Midbrain (tissue), 1 donor: ENCODE measurements at places on chromosomes 13 and 19.
A peak's percentile ranks its signal among the peaks of the same experiment; 100 is the strongest.

- DNase-seq = no peak
These were observed 17.2 kb downstream of the KCNC3 start for GRCh38 chr19:50311723-50312635.

GRCh38 chr19:13053761-13054625 is 48.7 kb downstream of the LYL1 start:
- no peak for DNase-seq

DNA sequence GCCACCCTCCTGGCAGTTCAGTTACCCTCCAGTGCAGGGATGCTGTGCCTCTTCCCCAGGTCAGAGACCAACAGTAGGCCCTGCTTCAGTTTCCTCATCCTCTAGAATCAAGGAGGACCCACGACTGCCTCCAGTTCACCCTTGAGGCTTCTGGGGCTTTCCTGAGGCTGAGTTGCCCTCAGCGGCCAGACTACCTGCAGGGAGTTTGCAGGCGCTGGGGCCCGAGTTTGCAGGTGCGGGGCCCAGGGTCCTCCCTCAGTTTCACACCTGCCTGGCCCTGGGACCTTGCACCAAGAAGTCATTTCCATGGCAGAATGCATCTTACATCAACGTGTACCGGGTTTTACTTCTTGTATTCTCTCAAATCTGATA is 38.9 kb upstream of the C19orf12 start:
- DNase-seq = no peak

DNA sequence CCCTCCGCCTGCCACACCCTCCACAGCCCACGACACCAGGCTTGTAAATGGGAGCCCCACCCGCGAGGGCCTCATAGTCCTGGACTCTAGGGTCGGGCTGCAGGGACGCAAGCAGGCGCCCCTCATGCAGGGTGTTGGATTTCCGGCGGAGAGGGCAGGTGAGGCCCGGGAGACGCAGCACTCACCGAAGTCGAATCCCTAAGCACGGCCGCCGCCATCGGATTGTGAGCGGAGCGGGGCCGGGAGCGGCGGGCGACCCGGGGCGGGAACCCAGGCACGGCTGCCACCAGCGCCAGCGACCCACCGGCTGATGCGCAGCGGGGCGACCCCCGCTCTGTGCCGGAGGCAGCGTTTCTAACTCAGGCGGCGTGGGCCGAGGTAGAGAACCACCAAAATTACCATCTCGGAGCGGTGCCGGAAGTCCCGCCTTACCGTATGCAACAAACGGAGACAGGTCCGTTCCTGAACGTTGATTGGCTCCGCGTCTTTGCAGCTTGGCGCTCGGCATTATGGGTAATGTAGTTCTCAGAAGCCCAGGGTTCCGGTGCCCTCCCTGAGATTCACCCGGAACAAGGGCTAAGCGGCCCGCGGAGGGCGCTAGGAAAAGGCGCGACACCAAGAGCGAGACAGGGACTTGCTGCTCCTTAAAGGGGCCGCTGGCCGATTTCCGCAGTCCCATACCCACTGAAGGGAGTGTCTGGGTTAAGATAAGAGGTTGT is at the start of gene ZNF416:
Gene ZNF416 (minus strand): TSS at position 425 of the 719 bp plus-strand sequence. CDS start 207 bp downstream, at position 218.
- peak; percentile 99 for DNase-seq

DNA sequence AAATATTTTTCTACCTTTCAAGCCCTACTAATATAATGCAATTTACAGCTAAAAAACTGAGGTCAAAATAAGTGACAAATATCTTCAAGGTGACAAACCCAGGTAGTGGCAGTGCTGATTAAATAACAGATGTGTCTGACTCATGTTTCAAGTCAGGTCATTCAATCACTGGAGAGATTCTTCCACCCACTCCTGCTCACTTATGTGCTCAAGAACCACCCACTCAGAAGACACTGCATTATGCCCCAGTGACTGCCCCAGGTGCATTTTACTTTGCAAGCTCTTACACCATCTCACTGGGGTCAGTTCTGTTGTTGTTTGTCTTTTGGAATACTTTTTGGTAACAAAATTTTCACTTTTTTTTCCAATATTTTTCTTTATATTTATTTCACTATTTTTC is 2.2 kb downstream of the ZNF100 start:
- DNase-seq = no peak

DNA sequence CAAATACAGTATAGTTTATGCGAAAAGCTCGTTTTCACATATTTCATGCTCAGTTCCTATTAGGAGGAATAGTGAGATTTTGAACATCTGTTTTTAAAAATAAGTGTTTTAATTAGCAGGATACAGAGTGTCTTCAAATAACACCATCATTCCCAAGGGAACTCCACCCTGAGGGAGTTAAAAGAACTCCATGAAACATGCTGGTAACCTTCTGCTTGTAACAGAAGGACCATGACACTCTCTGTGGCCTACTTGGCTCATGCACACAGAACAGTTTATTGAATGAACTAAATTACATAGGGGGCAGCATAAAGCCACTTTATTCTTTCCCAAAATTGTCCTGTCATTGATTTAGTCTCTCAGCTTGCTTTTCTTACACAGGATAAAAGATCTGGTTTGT is 809.5 kb upstream of the SLITRK6 start:
- DNase-seq = no peak

- DNase-seq = no peak
These were observed 194.2 kb downstream of the RGCC start for GRCh38 chr13:41651413-41652058.

GRCh38 chr13:110574161-110574560 is 12.6 kb upstream of the RAB20 start:
- DNase-seq = no peak

DNA sequence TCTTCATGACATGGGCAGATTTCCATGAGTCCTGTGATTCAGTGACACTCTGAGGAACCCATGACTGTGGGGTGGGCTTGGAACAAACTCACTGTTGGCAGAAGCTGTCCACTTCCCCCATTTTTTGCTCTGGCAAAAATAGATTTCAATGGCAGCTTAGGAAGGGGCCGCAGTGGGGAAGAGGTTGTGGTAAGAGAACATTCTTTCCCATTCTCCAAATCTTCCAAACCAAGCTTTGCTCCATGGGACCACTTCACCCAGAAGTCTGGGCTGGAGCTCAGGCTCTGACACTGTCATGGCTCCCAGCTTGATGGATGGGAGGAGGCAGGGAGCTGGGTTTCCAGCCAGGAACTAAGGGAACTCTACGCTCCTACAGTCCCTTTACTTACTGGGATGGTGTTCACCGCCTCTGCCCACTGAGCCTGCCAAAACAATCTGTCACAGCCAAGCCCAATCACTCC is 24.9 kb upstream of the MEDAG start:
- DNase-seq = no peak

DNA sequence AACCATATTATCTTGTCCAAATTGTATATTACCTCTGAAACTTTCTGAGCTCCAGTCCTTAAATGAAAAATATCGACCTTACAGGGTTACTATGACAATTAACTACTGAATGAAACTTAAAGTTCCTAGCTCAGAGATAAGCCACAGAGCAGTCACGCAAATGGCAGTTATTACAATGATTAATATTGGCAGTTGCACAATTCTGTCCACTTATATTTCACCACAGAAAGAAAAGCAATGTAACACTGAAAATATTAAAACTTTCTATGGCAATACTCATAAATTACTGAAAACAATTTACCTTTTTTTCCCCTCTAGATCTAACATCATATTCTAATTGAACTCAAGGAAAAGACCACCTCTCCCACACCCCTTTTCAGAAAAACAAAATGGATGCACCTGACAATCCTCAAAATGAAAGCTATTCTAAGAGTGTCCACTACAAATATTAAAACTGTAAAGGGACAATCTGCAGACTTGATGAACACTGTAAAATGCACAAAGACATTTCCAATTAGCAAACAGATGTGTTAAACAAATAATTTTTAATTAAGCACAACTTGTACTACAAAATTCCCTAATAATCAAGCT is 14.6 kb downstream of the LNX2 start:
- DNase-seq = no peak

DNA sequence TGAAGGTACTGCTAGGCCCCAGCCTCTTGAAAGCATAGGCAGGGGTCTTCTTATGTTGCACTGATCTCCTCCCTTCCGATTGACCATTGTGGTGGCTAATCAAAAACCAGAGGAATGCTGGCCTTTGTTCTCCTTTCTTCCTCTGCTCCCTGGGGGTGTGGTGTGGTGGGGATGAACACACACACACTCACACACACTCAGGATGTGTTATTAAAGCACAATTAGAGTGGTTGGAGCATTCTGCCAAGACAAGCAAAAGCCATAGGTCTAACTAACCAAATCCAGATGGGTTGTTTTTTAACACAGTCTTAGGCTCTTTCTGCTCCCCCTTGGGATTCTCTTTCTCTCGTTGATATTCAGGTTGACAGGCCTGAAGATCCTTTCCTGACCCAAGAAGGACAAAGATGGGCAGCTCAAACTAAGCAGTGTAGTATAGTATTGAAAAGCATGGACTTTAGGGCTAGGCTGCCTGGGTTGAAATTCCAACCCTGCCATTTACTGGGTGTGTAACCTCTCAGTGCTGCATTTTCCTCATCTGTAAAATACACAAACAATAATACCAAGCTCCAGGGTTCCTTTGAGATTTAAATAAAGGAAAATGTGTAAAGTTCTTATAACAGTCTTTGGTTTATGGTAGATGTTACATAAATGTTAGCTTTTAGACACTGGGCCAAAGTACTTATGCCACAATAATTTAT is 25.5 kb upstream of the DGKH start:
- DNase-seq = no peak

GRCh38 chr19:6215701-6216235 is 64.0 kb downstream of the MLLT1 start:
- DNase-seq = no peak

GRCh38 chr13:47875201-47875600 is 125.9 kb downstream of the SUCLA2 start:
- DNase-seq = no peak

GRCh38 chr13:26678796-26679195 is 81.8 kb downstream of the GPR12 start:
- no peak for DNase-seq

DNA sequence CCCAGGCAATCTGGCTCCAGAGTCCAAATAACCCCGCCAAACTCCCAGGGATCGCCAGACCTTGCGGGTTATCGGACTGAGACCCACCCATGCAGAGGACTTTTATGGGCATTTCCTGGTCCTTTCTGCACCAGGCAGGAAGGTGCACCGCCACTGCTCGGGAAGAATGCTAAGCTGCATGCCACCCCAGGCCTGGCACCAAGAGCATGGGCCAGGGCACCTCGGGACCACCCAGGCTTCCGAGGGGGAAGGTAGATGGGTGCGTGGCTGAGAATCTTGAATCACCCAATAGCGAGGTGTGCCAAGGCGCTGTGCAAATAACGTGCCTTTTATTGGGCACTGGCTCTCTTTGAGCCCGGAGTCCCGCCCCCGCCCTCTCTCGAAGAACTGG is 422 bp upstream of the ZNF575 start:
- peak; percentile 70 for DNase-seq

DNA sequence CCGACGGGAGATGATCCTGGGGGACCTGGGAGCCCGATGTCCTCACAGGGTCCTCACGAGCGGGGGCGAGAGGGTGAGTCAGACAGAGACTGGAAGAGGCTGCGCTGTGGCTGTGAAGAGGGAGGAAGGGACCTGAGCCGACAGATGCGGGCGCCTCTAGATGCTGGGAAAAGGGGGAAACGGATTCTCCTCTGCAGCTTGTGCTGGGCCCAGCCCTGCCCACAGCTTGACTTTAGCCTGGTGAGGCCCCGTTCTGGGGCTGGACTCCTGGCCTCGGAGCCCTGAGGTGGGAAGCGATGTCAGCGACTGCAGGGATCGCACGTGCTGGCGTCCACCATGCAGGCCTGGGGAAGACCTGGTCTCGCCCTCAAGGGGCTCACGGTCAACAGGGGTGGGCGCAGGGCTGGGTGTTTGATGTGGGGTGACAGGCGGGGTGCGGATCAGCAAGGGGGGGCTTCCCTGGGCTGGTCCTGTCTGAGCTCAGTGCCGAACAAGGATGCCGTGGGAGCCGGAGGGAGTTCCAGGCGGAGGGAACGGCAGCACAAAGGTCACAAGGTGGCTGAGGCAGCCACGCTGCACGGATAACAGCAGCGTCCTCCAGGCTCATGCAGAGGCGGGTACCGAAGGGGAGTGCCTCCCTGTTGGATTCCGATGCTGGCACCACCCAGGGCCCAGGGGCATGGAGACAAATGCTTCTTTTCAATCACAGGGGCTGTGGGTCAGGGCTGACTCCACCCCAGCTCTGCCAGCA is 31.8 kb downstream of the PIP5K1C start:
- DNase-seq = no peak

DNA sequence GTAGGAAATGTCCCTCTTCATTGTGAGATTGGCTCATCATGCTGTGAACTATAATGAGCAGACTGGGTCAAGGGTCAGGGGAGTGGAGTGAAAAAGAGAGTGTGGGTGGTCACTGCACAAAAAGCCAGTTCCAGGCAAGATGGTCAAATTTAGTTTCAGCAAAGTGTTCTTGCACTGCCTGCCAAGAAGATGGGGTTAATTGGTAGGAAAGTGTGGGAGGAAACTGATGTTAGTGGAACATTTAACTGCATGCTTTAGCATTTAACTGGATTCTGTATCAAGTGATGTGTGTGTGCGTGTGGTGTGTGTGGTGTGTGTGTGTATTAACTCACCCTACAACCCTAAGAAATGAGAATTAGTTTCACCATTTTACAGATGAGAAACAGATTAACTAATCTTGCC is 131.6 kb downstream of the COG6 start:
- DNase-seq = no peak

DNA sequence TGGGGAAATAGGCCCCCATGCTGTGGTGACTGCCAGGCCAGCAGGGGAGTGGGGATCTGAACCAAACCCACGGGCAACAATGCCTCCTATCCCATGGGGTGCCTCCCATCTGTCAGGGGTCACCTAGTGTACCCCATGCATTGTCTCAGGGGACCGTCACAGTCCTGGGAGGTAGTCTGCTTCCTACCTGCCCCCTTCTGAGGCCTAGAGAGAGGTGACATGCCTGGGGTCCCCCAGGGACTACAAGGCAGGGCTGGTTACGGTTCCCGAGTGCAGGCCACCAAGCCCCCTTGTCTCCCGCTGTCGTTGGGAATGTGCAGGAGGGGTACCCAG is 11.1 kb downstream of the NDUFB7 start:
- no peak for DNase-seq

DNA sequence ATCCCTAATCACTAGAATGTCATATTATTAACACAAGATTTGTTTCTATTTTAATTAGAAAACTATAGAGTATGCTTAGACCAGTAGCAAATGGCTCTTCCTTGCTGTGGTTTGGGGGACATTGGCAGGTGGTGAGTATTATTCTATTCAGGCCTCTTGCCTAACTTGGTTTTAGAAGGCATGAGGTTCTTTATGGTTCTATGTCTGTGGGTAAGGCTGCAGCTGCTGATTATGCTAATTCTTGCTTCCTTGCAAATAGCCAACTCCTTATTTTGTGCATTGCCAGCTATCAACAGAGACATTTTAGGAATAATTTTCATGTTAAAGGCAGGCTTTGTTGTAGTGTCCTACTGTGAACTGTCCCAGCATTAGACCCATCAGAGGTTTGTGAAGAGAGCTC is 1344.9 kb downstream of the UQCRFS1 start:
- peak; percentile 1 for DNase-seq
